Thoracic aorta (tissue), 2 donors: ENCODE measurements at places on chromosomes 6 and 20. TPM values are rescaled to one million over a fixed set of nuclear protein-coding genes. Genes with fewer than 3 reads are reported as not detected.
A peak's percentile ranks its signal among the peaks of the same experiment; 100 is the strongest.

- H3K27ac ChIP-seq: no peak overlapping the region
- no peak overlapping the region for H3K4me3 ChIP-seq
- no peak for DNase-seq
- H3K36me3 ChIP-seq: no peaks in the 10 kb centered on the region
Measured at GRCh38 chr20:12093057-12093796, 175.5 kb downstream of the BTBD3 start.

Gene ALDH8A1
- 0.42 TPM for total RNA-seq

DNA sequence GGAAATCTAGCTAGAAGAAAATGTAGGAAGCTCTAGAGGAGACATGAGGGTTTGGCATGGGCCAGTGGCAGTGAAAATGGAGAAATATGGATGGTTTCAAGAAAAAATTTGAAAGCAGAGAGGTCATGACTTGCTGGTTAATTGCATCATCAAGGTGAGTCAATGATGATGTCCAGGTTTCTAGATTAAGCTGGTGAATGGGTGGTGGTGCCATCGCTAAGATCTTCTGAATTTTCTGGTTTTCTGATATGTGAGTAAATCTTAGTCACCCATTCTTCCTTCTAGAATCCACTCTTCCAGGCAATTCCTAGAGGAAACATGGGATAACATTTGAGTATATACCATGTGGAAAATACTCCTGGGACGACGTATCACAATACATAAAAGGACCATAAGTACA lies 25.0 kb downstream of the SH3BGRL2 start:
- H3K4me3 ChIP-seq: no peak overlapping the region
- H3K36me3 ChIP-seq: no peaks in the 10 kb centered on the region
- H3K27ac ChIP-seq: no peak overlapping the region
- no peak for DNase-seq
- no peaks in the 10 kb centered on the region for H3K4me1 ChIP-seq
- no peaks in the 10 kb centered on the region for H3K27me3 ChIP-seq

DNA sequence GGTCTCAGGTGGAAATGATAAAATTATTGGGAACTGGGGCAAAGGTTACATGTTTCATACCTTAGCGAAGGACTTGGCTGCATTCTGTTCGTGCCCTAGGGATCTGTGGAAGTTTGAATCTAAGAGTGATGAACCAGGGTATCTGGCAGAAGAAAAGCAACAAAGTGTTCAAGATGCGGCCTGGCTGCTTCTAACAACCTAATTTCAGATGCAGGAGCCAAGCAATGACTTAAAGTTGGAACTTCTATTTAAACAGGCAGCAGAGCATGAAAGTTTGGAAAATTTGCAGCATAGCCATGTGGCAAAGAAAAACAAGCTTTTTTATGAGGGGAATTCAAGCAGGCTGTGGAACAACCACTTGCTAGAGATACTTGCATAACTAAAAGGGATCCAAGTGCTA lies 73.5 kb downstream of the CD24 start:
- no peaks in the 10 kb centered on the region for H3K27me3 ChIP-seq
- H3K27ac ChIP-seq: no peak overlapping the region
- DNase-seq: no peak

Gene PTCRA
- total RNA-seq: not detected

- H3K27me3 ChIP-seq: no peaks in the 10 kb centered on the region
- peaks cover 19% of the 10 kb centered on the region for H3K4me1 ChIP-seq
- peak overlapping the region; percentile 40 for H3K27ac ChIP-seq
- no peak overlapping the region for H3K4me3 ChIP-seq
Measured at GRCh38 chr6:113103634-113104361, 753.3 kb upstream of the MARCKS start.

DNA sequence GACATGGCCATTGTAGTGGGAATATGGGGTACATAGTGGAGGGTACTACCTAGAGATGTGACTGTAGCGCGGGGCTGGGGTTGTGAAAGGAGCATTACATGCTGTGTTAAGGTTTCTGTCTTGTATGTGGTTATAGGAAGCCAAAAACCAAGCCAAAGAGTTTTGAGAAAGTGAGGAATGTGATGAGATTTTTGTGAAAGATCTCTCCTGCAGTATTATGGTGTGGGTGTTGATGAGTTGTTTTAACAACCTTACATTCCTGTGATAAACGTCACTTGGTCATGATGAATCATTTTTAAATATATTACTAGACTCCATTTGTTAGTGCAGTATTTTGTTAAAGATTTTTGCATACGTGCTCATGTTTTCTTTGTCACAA lies 48.9 kb downstream of the ZFAND3 start:
- no peak for DNase-seq
- no peaks in the 10 kb centered on the region for H3K27me3 ChIP-seq
- H3K4me1 ChIP-seq: peaks cover 17% of the 10 kb centered on the region
- no peak overlapping the region for H3K4me3 ChIP-seq
- no peak overlapping the region for H3K27ac ChIP-seq

GRCh38 chr6:99736302-99736701 lies 129.7 kb downstream of the PRDM13 start:
- H3K27me3 ChIP-seq: no peaks in the 10 kb centered on the region
- H3K36me3 ChIP-seq: no peaks in the 10 kb centered on the region
- no peak for DNase-seq
- no peak overlapping the region for H3K4me3 ChIP-seq
- no peaks in the 10 kb centered on the region for H3K4me1 ChIP-seq

DNA sequence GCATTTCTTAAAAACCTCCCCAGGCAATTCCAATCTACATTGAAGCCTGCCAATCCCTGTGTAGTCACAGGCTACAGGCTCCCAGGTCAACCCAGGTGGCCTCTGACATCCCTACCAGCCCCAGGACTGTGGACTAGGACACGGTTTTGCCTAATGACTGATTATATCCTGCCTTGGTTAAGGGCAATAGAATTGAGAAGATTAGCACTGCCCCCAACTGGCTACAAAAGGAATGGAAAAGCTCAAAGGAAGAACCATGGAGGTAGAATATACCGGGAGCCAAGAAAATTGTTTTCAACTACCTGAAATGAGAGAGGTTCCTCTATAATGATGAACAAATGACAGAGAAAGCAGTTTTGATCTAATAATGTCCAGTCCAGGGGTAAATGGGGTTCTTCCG lies 421.1 kb upstream of the AGPAT4 start:
- no peak for DNase-seq
- H3K4me1 ChIP-seq: no peaks in the 10 kb centered on the region
- no peaks in the 10 kb centered on the region for H3K27me3 ChIP-seq
- H3K27ac ChIP-seq: no peak overlapping the region

GRCh38 chr6:13710552-13711323 lies 897 bp downstream of the RANBP9 start:
- no peak for DNase-seq
- peak overlapping the region; percentile 98 for H3K4me3 ChIP-seq
- no peaks in the 10 kb centered on the region for H3K27me3 ChIP-seq
- no peaks in the 10 kb centered on the region for H3K36me3 ChIP-seq
- H3K4me1 ChIP-seq: peaks cover 11% of the 10 kb centered on the region

GRCh38 chr6:18277237-18278006 lies 13.1 kb upstream of the DEK start:
- H3K4me1 ChIP-seq: no peaks in the 10 kb centered on the region
- DNase-seq: no peak
- H3K4me3 ChIP-seq: peak overlapping the region; percentile 61
- H3K36me3 ChIP-seq: no peaks in the 10 kb centered on the region
- no peak overlapping the region for H3K27ac ChIP-seq

Gene LRRC73
- total RNA-seq: 0.54 TPM

- DNase-seq: no peak
- H3K27me3 ChIP-seq: no peaks in the 10 kb centered on the region
- H3K4me1 ChIP-seq: no peaks in the 10 kb centered on the region
- no peaks in the 10 kb centered on the region for H3K36me3 ChIP-seq
Measured at GRCh38 chr6:15841937-15842726, 179.3 kb upstream of the DTNBP1 start.

- DNase-seq: no peak
- no peak overlapping the region for H3K4me3 ChIP-seq
- H3K27ac ChIP-seq: no peak overlapping the region
- H3K36me3 ChIP-seq: no peaks in the 10 kb centered on the region
- H3K27me3 ChIP-seq: no peaks in the 10 kb centered on the region
Measured at GRCh38 chr6:20246125-20246524, 33.9 kb upstream of the MBOAT1 start.

DNA sequence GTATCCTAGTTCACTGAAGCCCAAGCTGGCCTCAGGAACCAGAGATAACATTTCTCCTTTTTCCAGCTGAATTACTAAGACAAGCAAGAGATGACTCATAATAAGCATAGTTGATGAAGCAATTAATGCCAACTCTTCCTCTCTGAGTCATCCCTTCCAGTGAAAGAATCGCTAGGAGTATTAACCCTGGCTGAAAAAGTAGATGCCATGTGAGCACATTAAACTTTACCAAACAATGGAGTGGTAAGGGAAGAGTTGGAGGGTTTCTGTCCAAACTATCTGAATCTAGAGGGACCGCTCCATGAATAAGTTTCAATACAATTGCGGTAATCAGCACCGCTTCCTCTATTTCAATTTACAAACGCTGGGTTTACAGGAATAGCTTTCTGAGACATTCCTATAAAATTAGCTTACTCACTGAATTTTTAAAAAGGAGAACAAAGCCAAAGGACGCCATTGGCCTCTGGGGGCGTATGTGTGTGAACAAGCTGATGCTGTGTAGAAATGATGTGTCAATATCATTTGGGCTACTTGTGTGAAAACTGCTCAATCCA lies 48.3 kb downstream of the ATXN1 start:
- H3K36me3 ChIP-seq: no peaks in the 10 kb centered on the region
- peak overlapping the region; percentile 68 for H3K4me3 ChIP-seq
- peak overlapping the region; percentile 72 for H3K27ac ChIP-seq
- no peak for DNase-seq
- no peaks in the 10 kb centered on the region for H3K27me3 ChIP-seq
- H3K4me1 ChIP-seq: peaks cover 12% of the 10 kb centered on the region

Gene GJA1
- total RNA-seq: 199 TPM

Gene TRIM10
- not detected for total RNA-seq

Gene JAG1
- 237 TPM for total RNA-seq

- H3K27me3 ChIP-seq: no peaks in the 10 kb centered on the region
- H3K36me3 ChIP-seq: no peaks in the 10 kb centered on the region
- no peak overlapping the region for H3K27ac ChIP-seq
- no peak overlapping the region for H3K4me3 ChIP-seq
- H3K4me1 ChIP-seq: no peaks in the 10 kb centered on the region
Measured at GRCh38 chr6:130505808-130506598, 140.2 kb downstream of the TMEM200A start.

DNA sequence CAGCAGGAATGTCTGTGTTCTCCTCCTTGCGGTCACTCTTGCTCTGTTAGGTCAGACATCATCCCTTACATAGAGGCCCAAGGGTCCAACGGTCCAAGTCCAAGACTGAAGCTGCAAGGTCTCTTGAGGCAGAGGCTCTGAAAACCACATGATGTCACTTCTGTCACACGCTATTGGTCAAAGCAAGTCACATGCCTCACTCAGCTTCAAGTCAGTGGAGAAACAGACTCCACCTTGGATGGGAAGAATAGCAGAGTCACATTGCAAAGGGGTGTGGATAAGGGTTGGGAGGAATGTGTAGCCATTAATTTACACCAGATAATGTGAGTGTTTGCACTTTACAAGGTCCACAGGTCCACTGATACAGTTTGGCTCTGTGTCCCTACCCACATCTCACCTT lies 17.5 kb downstream of the SLC52A3 start:
- no peak for DNase-seq
- H3K27me3 ChIP-seq: no peaks in the 10 kb centered on the region
- H3K4me3 ChIP-seq: no peak overlapping the region
- no peaks in the 10 kb centered on the region for H3K36me3 ChIP-seq
- no peak overlapping the region for H3K27ac ChIP-seq
- H3K4me1 ChIP-seq: no peaks in the 10 kb centered on the region

DNA sequence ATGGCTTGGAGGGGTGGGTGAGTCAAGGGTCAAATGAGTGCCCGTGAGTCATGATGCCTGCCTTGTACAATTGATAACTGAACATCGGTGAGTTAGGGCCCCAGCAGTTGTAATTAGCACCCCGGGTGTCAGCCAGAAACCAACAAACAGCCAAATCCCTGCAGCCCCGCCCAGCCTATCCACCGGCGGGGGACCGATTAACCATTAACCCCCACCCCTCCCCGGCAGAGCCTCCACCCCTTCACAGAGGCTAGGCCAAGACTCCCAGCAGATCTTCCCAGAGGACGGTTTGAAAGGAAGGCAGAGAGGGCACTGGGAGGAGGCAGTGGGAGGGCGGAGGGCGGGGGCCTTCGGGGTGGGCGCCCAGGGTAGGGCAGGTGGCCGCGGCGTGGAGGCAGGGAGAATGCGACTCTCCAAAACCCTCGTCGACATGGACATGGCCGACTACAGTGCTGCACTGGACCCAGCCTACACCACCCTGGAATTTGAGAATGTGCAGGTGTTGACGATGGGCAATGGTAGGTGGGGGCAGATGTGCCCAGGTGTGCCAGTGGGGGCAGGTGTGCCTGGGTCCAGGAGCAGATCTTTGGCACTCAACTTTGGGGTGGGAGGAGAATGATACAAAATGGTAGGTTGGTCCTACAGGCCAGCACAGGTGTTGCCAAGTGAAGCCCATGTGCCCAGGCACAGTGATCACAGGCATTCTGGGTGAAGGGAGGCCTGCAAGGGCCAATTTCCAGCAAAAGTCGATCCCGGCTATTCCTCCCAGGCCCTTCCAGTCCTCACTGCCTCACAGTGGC lies 45.7 kb downstream of the HNF4A start:
- H3K4me1 ChIP-seq: no peaks in the 10 kb centered on the region
- no peak for DNase-seq
- H3K27me3 ChIP-seq: no peaks in the 10 kb centered on the region

GRCh38 chr6:30207619-30208295 lies 5.4 kb downstream of the TRIM26 start:
- H3K4me1 ChIP-seq: peaks cover 28% of the 10 kb centered on the region
- no peak overlapping the region for H3K4me3 ChIP-seq
- DNase-seq: no peak
- no peaks in the 10 kb centered on the region for H3K36me3 ChIP-seq
- no peaks in the 10 kb centered on the region for H3K27me3 ChIP-seq

DNA sequence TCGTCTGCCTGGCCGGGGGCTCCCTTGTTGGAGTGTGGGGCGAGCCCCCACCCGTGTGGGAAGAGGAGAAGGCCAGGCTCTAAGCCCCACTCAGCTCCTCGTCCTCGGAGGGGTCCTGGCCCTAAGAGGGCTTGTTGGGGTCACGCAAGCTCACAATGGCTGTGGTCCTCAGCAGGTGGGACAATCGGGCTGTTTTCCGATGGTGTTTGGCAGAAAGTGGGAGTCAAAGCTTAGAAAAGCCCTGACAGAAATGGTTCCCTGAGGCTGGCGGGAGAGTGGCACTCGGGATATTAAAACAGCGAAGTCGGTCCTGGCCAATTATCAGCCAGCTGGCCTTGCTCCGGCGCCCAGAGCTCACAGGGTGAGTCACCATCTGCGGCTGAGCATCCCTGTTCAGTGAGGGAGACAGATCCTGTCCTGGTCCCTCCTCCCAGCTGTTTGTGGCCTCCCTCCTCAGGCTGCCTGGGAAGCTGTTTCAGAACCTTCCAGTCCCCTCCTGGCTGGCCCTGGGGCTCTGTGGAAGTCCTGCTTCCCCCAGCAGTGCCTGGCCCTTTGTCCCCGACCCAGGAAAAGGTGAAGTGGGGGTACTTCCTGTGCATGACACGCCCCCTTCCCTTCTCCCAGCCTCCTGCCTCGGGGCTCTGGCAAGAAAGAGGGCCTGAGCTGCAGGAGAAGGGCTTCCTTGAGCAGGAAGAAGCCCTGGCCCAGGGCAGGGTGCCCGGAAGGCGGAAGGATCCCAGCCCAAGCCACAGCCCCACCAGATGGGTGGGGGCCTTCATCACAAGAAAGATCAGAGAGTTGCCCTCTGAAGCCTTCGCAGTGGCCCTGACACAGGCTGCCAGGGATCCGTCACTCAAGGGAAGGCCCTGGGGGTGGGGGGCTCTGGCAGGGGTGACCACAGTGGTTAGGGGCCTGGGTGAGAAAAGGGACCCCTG lies 53.6 kb upstream of the BHLHE23 start:
- no peaks in the 10 kb centered on the region for H3K4me1 ChIP-seq
- H3K36me3 ChIP-seq: no peaks in the 10 kb centered on the region
- no peak for DNase-seq
- no peak overlapping the region for H3K4me3 ChIP-seq
- H3K27me3 ChIP-seq: no peaks in the 10 kb centered on the region
- H3K27ac ChIP-seq: no peak overlapping the region

Gene ORC3
- 7.3 TPM for total RNA-seq
